ENCODE measurements at places on chromosomes 6 and 20.

DNA sequence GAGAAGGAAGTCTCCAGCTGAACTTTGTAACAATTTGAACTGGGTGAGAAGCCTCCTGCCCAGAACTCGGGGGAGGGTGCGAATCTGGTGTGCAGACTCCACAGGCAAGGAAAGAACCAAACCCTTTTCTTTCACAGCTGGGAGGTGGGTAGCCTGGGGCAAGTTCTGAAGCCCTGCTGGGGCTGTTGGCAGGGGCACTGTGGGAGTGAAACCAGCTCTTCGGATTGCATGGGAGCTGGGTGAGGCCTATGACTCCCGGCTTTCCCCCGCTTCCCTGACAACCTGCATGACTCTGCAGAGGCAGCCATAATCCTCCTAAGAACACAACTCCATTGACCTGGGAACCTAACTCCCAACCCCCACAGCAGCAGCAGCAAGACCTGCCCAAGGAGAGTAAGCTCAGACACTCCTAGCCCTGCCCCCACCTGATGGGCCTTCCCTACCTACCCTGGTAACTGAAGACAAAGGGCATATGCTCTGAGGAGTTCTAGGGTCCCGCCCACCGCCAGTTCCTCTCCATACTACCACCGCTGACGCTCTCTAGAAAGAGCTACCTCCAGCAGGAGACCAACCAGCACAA is 37.5 kb downstream of the SOD2 start:
- no peak for DNase-seq

DNA sequence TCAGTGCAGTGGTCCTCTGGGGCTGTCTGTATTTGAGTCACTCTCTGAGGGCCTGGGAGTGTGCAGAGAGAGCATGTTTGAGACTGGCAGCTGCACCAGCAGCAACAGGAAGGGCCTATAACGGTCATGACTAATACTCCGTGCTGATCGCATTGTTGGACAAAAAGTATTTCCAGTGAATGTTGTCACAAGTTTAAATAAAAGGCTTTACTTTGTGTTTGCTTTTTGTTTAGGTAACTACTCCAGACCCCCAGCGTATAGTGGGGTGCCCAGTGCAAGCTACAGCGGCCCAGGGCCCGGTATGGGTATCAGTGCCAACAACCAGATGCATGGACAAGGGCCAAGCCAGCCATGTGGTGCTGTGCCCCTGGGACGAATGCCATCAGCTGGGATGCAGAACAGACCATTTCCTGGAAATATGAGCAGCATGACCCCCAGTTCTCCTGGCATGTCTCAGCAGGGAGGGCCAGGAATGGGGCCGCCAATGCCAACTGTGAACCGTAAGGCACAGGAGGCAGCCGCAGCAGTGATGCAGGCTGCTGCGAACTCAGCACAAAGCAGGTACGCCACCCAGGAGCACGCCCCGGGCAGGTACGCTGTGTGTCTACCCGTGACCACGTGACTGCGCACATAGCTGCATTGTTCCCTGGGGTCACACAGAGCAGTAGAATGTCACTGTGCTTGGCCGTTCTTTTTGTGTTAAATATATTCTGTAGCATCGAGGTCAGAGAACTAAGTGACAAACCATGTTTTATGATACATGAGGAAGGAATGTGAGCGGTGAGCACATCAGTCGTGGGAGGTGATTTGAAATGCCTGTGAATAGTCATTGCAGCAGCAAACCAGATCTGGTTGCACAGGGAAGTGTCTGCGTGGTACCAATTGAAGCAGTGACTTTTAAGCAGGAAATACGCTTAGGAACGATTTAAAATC is 174.7 kb downstream of the TMEM242 start:
- no peak for DNase-seq

- peak; percentile 42 for DNase-seq
Measured at GRCh38 chr6:125858427-125859320, 67.9 kb downstream of the NCOA7 start.

- DNase-seq, result no peak
Measured at GRCh38 chr20:64226686-64227580, 28.6 kb upstream of the PCMTD2 start.

- DNase-seq, result no peak
Measured at GRCh38 chr20:62755817-62756724, 40.2 kb upstream of the MRGBP start.

- DNase-seq, result no peak
Measured at GRCh38 chr6:285030-285771, 7.1 kb upstream of the DUSP22 start.

- DNase-seq, result no peak
Measured at GRCh38 chr20:14291502-14291901, 45.9 kb downstream of the FLRT3 start.

DNA sequence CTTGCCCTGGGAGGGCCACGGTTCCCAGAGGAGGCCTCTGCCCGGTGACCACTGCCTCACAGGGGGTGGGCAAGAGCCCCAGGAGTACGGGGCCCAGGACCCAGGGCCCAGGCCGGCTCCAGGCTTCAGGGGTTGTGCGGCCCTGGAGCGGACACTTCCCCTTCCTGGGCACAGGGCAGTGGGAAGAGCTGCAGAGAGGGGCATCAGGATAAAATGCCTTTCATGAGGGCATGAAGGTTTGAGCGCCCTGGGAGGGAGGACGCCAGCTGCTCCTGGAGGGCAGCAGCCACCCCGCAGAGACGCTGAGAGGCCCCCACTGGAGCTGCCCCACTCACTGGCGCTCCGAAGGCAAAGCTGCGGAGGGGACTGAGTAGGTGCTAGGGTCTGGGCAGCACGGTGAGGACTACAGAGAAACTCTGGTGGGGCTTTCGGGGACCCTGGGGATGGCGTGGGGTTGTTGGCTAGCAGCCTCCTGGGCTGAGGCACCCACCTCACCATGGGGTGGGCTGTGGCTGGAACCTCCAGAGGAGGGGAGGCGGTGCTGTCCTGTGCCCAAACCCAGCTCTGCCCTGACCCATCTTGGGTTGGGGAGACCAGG is 10.4 kb downstream of the LAMA5 start:
- DNase-seq, result no peak

DNA sequence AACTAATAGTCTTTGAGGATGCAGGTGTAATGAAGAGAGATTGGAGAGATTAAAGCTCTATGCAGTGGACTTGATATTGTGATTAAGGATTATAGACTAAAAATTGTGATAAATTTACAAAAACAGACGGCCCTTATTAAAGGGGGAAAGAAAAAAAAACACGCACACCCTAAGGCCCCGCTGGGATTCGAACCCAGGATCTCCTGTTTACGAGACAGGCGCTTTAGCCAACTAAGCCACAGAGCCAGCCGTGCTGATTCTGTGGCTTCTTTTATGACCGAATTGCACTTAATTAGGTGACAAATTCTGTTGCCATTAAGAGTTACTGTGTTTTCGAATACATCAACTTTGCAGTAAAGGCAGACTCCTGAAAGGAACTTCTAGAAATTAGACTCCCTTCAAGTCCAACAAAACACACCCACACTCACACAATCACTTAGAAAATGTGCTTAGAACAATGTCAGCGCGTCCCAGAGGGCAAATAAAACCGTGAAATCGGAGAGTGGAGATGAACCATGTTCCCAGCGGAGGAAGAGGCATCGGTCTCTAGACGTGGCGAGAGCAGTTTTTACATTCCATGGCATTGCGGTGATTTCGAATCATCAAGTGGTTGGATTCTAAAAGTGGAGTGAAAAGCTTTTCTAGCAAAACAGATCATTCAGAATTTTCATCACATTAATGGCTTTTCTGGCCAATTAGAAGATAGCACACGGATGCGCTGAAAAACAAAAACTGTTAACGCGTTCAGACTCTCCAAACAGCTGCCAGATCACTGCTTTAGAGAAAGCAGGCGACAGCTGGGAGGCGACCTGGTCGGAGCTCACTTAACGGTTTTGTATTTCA is 122.6 kb downstream of the GPX5 start:
- DNase-seq, result peak; percentile 71

- DNase-seq, result no peak
Measured at GRCh38 chr6:44185953-44186634, 27.5 kb downstream of the CAPN11 start.

DNA sequence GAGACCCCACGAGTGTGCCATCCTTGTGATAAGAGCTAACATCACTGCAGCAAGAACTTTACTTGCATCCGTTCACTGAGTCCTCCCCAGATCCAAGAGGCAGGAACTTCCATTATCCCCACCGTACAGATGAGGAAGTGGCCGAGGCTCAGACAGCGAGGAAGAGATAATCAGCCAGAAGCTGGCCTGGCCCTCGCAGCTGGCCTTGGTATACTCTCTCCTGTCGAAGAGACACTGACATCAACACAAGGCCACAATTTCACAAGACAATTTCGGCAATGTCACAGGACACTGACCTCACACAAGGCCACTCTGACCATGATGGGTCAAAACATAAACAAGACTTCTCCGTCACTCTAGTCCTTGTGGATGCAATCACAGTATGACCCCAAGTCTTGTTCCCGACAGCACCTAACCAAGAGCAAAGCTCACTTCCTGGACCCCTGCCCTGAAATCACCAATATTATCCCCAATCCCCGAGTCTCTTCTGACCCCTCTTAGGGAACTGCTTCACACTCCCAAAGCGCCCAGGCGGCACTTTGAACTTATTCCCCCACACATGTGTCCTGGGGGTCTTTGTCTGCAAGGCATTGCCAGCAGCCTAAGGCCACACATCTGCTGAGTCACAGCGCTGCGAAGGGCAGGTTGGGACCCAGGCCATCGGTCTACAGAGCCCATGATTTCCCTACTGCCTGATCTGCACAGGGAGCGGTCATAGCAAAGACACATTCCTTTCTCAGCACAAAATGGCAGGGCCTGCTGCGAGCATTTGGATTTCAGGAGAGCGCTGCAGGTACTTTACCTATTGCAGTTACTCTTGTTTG is 14.8 kb upstream of the VAPB start:
- no peak for DNase-seq

- DNase-seq, result no peak
Measured at GRCh38 chr6:64254558-64254957, 619.0 kb downstream of the PHF3 start.

DNA sequence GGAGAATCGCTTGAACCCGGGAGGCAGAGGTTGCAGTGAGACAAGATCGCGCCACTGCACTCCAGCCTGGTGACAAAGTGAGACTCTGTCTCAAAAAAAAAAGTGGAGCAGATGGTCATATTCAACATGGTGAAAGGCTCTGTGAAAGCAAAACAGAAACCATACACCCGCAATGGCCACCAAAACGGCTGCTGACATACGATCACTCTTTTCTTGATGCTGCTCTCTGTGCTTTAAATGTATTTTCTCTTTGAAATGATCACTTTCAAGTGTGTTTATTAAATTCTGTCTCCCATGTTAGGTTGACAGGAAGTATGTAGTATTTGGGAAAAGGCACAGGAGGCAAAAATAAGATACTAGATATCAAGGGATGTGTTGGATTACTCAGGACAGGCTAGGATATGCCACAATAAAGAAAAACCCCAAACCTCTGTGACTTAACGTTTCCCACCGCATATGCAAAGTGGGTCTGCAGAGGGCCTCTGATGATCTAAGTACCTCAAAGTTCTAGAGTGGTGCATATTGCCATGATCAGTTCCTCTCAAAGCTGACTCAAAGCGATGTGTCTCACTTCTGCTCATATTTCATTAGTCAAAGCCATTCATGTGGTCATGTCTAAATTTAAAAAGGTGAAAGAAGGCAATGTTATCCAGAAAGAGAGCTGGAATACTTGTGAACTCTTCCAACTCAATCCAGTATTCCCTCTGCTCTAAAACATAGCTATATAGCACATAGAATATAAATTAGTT is 155.1 kb upstream of the SOX4 start:
- no peak for DNase-seq

GRCh38 chr20:44073675-44074071 is 113.3 kb downstream of the JPH2 start:
- no peak for DNase-seq

- no peak for DNase-seq
Measured at GRCh38 chr6:357261-357790, 34.2 kb upstream of the IRF4 start.

DNA sequence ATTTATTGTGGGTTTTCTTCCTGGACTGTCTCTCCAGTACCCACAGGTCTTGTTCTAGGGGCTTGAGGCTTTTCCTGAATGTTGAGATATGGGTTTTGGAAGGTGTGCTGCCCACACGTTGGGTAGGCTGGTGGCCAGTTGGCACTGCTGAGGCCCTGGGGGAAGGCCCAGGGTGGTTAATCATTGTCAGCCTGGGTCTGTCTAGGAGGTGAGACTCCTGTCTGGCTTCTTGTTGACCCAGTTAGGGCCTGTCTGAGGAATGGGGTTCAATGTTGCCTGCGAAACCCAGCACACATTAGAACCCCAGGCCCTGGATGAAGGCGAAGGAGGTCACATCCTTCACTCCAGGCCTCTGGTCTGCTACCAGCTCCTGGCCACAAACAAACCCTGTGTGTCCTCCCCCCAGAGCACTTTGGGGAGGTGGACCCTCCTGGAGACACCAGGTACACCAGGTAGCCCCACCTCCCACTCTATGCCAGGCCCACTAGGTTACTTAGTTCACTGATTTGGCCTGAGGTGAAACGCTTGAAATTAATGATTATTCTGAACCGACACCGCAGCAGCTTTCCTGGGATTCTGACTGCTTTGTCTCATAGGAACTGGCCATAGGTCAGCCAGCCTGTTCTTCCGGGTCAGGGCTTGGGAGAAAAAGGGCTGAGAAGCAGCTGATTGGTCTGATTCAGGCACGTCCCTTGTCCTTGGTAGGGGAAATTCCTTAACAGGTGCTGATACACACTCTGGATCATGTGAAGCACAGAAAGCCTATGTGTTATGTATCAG is 15.2 kb downstream of the DNMT3B start:
- no peak for DNase-seq

All from mesothelial cell of epicardium (in vitro differentiated cells).